Hematopoietic multipotent progenitor cell treated with erythropoietin and hydrocortisone succinate and interleukin-3 and kit ligand, for 15 days (in vitro differentiated cells): ENCODE measurements at places on chromosomes 2 and 18.

- no peak for DNase-seq
These were observed 21.6 kb upstream of the LYPD1 start for GRCh38 chr2:132691556-132691955.

DNA sequence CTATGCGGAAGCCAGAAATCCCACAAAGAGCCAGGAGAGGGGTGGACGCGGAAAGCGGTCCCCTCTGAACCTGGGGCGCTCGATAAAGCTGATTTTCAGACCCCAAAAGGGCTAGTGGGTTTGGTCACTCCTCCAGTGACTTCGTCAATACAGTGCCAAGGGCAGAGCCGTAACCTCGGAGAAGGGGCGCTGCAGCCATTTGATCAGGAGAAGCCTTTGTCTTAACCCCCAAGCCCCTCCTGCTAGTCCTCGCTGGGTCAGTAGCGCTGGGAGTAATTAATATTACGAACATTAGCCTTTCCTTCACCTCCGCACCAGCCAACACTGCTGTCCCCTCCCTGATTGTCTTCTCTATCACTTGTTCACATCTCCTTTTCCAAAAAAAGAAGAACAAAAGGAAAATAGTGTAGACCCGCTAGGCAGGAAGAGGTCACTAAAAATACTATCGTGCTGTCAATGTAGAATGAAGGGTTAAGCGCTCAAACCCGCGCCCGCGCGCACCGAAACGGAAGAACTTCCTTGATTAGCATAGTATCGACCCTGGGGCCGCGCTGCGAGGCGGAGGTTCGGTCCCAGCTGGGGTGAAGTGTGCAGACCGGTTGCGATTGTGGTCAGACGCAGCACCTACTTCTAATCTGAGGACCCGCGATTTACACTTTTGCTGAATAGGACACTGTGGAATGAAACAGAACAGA lies 63.2 kb upstream of the MAPRE2 start:
- peak; percentile 6 for DNase-seq

DNA sequence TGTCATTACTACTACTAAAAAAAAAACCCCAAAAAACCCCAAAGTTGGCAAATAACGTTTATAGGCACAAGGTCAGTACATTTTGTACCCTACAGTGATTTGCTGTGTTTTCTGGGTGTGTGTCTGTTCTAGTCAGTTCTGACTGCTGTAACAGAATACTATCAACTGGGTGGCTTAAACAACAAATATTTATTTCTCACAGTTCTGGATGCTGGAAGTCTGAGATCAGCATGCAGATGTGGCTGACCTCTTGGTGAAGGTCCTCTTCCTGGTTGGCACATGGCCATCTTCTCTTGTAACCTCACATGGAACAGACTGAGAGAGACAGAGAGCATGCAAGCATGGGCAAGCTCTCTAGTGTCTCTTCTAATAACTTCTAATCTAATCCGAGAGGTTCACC lies 103.1 kb downstream of the CERS6 start:
- no peak for DNase-seq

- no peak for DNase-seq
These were observed 270.0 kb downstream of the CTNNA2 start for GRCh38 chr2:79782576-79783452.

DNA sequence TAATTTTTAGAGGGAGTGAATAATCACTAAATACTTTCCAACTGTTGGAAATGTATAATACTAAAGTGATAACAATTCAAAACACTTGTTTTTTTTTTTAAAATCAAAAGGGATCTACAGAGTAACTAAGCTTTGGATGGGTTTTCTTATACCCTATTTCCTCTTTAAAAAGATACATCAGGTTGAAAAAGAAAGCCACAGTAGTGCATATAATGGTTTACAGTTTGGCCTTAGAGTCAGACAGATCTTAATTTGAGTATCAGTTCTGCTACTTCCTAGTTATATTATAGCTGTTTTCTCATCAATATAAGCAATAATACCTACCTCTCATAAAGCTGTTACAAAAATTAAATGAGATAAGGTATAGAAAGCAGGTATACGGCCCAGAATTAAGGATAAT lies 28.5 kb downstream of the PSME4 start:
- DNase-seq = no peak

- DNase-seq = no peak
These were observed 62.0 kb downstream of the HNRNPLL start for GRCh38 chr2:38540580-38541286.

DNA sequence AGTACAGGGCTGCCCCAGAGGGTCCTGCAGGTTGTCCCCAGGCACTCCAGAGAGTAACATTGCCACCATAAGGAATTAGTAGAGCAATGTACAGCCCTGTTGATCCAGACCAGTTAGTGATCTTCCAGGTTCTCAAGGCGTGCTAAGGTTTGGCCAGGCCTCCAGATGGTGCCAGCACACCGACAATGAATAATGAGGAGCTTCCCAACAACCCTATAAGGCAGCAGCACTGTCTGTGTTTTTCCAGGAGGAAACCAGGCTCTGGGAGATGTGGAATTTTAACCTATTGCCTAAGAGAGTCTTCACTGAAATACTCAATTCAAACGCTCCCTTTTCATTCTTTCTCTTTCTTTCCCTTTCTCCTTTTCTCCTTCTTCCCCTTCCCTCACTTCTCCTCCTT lies 122.1 kb downstream of the MGAT5 start:
- DNase-seq = no peak

DNA sequence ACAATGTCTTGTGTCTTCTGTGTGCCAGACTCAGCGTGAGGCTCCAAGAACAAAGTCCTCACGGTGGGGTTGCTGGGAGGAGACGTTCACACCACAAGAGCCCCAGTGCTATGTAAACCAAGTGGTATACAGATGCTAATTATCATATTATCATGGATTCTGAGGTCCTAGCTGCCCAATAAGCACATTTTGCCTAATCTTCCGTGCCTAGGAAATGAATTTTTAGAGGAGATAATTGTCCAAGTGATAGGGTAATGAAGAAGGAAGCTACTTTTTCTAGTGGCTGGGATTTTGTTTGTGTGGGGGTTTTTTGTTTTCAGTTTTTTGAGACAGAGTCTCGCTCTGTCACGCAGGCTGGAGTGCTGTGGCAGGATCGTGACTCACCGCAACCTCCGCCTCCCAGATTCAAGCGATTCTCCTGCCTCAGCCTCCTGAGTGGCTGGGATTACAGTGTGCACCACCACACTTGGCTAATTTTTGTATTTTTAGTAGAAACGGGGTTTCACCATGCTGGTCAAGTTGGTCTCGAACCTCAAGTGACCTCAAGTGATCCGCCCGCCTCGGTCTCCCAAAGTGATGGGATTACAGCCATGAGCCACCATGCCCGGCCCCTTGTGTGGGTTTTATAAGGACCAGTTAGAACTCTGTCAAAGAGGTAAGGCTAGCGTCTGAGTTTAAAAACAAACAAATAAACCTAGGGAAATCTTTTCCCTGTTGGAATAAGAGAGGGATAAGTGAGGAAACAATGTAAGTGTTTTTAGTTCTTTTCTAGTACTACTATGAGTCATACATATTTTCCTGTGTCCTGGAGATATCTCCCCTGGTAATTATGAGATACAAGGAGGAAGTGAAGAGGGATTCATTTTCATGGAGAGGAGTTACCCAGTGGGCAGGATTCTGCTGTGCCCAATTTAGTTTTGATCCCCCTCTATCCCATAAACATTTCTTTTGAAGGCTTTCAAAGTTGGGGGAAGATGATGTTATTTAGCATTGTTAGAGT lies 9.5 kb upstream of the SMAD7 start:
- no peak for DNase-seq

DNA sequence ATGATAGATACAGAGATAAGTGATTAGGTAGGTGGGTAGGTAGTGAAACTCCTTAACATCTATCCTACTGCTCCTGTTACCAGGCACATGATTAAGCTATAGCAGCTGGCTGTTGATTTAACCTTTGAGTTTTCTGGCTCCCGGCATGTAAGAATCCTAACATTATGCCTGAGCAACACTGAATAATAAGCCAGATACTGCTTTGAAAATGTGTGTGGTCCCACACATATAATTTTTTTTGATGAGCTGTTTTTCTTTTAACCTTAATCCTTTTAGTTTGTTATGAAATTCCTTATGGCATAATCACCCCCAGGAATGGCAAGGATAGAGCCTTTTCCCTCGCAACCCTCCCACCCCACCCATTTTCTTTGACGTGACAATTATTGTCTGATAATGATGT lies 104.2 kb upstream of the NEUROD1 start:
- no peak for DNase-seq

- DNase-seq = no peak
These were observed 24.1 kb downstream of the MAL start for GRCh38 chr2:95049683-95049955.

DNA sequence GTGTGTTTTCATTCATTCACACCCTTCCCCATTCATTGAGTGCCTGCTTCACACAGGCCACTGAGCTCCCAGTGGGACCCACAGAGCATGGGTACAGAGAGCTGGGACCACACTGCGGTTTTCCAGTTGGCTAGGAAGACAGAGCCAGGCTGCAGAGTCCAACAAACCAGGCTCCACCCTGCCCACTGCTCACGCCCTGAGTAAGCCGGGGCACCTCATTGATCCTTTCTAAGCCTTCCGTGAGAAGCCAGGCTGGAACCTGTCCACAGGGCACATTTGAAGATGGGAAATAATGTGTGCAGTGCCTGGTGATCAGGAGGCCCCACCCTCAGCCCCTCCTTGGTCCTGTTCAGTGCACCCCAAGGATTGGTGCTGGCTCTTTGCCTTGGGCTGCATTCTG lies 13.5 kb downstream of the KCNIP3 start:
- no peak for DNase-seq

- DNase-seq = no peak
These were observed 46.3 kb downstream of the GPC1 start for GRCh38 chr2:240481720-240482119.

GRCh38 chr2:118865106-118865505 lies 17.7 kb upstream of the EN1 start:
- no peak for DNase-seq

- no peak for DNase-seq
These were observed 891.3 kb upstream of the SLC39A10 start for GRCh38 chr2:194765723-194766122.

GRCh38 chr2:19409046-19409445 lies 50.6 kb upstream of the OSR1 start:
- DNase-seq = no peak

DNA sequence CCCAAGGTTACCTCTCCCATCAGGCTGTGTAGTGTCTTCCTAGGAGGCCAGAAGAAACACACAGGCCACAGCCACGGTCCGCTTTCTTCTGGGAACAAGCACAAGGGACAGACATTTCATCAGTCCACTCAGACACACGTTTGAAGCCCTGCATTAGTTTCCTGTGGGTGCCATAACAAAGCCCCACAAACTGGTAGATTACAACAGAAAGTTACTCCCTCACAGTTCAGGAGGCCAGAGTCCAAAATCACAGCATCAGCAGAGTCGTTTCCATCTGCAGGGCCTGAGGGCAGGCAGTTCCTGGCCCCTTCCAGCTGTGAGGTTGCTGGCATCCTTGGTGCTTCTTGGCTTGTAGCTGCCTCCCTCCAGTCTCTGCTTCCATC lies 8.8 kb upstream of the PRLH start:
- DNase-seq = no peak

DNA sequence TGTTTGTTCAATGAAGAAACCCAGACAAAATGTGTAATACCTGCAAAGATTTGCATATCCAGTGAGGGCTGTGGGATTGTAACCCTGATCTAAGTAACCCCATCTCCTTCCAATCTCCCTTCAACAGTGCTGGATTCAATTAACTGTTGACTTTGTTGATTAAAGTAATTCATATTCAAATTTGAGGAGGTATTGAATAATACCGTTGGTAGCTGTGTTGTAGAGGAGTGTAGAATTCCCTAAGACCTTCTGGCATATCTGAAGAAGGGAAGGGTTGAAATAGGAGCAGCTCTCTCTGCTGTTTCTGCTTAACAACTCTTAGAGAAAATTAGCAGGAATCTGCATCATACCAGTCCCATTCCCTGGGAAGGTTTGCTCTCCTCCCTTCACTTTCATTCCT lies 28.2 kb downstream of the MAIP1 start:
- DNase-seq = no peak

DNA sequence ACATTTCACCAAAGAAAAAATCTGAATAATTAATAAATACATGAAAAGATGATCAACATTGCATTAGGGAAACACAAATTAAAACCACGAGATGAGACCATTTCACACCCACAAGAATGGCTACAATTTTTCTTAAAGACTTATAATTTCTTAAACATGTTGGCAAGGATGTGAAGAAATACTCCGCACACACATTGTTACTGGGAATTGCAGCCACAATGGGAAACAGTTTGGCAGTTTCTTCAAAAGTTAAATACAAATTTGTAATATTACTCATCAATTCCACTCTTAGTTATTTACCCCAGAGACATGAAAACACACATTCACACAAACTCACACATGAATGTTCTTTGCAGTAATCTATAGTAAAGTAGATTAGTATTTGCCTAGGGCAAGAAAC lies 363.3 kb upstream of the SMIM21 start:
- DNase-seq = no peak

GRCh38 chr2:128306081-128306930 lies 12.4 kb downstream of the HS6ST1 start:
- DNase-seq = no peak

DNA sequence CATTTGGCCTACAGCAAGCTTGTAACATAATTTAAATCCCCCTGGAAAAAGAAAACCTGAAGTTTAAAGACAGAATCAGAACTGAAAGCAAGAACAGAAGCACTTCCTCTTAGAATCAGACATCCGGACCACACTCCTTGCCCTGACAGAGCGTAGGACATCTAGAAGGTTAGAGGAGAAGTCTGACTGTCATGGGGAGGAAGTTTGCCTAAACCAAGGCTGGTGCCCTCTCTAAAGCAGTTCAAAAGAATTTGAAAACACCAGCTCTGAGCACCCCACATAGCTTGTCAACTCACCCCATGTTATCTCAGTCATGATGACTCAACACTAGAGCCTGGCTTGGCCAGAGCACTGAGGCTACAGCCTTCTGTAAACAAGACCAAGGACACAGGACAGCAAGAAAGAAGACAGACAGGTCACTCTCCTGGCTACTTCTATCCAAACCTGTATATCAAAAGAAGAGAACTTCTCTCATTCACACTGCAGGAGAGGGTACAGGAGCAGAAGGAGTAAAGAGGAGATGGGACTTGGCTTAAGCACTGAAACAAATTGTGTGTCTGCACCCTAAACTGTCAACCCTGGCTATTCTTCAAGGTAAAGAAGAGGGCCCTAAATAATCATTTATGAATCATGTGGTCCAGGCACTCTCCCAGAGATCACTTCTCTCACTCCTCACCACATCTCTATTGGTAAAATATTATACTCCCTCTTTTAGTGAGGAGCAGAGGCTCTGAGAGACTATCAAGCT lies 198.6 kb downstream of the MEMO1 start:
- DNase-seq = peak; percentile 80
